ENCODE measurements at places on chromosomes 2 and 18. TPM values are rescaled to one million over a fixed set of nuclear protein-coding genes. Genes with fewer than 3 reads are reported as not detected.

Gene MGAT4A
- 28.2 TPM for total RNA-seq

Gene CYRIA
- 4.9 TPM for total RNA-seq

Gene GPR45
- not detected for total RNA-seq

Gene MAL
- total RNA-seq: 5.8 TPM

- DNase-seq: peak; percentile 77
Observed at GRCh38 chr2:171160956-171161740, 455 bp upstream of the TLK1 start.

DNA sequence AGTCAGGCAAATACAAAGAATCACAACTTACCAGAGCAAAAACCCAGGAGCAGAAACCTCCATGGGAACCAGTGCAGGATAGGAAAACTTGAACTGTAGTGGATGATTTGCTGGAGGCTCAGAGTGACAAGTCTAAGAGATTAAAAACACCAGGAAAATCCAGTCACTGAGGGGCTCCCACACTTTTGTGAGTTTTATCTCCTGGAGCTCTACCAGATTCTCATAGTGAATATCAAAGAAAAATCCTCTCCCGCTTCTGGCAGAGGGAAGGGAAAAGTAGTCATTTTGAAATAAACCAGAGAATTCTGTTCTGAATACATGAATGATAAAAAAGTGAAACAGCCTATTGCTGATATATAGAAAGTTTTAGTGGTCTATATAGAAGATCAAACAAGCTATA lies 23.1 kb downstream of the NABP1 start:
- DNase-seq: no peak

DNA sequence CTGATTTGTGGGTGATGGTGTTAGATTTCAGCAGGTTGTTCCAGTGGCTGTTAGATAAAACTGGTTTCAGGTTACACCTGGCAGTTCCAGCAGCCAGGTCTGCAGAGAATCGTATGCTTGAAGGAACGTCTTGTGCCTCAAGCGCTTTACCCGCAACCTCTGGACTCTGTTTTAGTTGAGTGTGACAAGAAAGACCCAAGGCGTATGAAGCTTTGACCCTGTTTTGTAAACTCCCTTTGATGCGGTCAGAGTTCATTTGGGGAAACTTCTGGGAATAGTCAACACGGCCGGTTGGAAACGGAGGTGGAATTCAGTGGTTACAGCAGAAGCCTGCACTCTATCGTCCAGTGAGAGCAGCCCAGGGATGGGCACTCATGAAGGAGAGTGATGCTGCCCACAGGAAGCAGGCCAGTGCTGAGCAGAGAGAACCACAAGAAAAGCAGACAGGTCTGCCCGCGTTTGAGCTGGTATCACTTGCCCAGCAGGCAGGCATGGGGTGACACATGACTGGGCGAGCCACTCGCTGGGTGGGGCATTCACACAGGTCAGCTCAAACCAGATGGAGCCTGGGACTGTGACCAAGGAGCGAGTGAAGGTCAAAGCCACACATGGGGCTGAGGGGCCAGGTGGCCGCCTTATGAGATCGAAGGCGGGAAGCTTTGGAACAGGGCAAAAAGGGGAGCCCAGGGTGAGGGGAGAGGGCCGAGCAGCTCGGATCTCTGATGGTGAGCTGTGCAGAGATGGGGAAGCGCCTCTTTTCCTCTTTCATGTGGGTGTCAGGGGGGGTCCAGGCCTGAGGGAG lies 99.6 kb upstream of the MBOAT2 start:
- DNase-seq: no peak

DNA sequence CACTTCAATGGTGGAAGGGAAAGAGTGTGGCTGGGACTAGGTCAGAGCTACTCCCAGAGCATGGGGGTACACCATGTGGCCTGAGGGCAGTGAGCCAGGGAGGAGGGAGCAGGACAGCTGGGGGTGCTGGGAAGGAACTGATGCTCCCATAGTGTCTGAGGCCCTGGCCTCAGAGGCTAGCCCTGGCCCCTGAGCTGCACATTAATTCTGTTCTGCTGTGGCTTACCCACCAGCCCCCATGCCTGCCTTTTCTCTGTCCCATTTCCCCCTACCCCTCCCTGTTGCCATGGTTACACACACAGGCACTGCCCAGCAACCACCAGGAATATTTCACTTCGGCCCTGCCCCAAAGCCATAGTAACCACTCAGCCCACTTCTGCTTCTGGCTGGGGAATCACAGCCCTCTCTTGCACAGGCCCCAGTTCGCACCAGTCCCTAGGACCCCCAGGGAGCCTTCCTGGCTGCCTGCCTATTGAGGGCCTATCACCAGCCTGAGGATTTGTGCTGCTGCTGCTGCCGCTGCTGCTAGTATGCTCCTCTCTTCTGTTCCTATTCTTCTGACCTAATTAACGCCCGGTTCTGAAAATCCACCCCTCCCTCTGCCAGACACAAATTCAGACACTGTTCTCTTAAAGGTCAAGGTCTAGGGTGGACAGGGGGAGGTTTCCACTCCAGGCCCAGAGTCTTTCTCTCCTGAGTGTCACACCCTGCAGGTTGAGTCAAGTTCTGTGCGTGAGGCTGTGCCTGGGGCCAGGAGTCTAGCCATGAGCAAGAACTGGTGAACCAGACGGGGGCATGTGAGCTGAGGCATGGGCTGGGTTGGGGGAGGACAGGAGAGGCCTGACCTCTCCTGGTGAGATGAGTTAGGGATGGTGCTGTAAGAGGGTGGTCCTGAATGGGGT lies 87.1 kb upstream of the MCFD2 start:
- peak; percentile 45 for DNase-seq

GRCh38 chr2:234300391-234300925 lies 196.4 kb downstream of the ARL4C start:
- DNase-seq: no peak

DNA sequence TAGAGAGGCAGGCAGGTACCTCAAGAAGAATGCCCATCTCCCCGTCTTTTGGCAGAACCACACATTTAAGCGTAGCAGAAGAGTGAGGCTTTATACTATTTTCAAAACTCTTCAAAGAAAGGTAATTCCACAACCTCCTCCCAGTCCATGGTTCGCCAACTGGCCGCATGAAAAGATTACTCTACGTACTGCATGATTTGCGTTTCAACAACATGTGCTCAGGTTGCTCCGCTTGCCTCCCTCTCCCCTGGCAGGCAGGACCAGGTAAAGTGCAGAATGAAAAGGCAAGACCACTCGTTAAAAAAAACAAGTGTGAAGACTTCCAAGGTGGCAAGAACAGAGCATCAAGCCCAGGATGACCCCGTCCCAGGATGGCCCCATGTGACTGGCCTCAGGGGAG lies 143.7 kb downstream of the SP3 start:
- no peak for DNase-seq

DNA sequence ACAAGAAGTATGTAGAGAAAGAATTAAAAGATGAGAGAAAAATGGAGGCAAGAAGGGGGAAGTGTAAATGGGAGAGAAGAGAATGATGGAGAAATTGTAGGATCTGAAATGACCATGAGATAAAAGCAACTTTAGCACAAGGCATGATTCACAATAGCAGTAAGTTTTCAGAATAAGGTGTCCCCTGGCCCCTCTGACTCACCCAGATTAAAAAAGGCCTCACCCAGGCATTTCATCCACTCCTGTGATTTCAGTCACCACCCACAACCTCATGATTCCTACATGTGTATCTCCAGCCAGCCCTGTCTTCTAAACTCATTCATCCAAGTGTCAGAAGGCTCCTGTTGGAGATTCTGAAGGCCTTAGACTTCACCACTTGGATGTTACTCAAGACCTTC lies 56.6 kb downstream of the SP100 start:
- no peak for DNase-seq

DNA sequence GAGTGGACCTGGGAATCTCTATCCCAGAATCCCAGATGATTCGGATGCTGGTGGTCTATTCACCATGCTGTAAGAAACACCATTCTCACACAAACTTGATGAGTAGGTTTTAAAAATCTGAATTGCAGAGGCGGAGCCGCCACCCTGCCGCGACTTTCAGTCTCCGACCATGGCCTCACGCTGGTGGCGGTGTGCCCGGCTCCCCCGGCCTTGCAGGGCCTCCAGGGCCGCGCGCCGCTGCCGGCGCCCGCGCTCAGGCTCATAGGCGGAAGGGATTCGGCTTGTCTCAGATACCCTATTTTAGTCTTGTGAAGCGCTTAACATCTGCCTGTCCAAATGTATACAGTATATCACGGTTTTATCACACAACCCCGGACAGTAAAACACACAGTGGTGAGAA lies 2.6 kb upstream of the PPM1B start:
- DNase-seq: no peak

DNA sequence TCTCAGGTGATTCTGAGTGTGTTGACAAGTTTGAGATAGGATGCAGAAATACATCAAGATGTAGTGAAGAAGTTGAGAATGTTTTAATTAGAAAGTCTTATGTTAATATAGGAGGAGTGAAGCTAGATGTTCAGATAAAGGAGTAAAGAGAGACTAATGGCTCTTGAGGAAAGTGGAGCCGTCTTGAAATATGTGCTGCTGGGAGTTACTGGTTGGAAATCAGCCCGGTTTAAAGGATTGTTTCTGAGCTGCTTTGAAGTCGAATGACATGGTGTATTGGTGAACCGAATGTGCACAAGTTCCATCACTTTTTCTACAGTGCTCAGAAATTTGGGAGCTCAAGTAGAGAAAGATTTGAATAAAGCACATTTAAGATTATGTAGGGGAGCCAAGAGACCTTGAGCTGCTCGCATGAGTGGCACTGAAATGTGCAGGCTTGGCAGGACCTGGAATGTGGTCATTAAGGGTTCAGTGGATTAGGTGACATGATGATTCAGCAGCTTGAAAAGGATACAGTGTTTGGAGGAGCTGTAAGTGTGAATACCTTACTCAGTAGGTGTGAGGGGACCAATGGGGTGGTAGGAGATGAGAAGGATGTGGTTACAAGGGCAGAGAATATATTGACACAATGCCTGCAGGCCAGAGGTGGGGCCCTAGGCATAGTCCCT lies 68.6 kb downstream of the CAB39 start:
- no peak for DNase-seq

- DNase-seq: no peak
Observed at GRCh38 chr2:134206031-134206430, 47.8 kb upstream of the MGAT5 start.

DNA sequence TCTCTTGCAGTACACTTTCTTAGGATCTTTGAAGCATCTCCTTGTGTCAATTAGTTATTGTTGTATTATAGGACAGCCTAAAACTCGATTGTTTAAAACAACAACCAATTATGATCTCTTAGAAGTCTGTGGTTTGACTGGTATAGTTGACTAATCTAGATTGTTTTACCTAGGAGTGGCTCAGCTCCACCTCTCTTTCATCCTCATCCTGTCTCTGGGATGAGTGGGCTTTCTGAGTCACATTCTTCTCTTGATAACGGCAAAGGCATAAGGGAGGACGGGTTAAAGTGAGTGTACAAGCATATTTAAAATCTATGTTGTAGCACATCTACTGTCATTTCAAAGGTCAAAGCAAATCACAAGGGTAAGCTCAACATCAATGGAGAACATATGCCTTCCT lies 102.3 kb upstream of the GULP1 start:
- DNase-seq: no peak

DNA sequence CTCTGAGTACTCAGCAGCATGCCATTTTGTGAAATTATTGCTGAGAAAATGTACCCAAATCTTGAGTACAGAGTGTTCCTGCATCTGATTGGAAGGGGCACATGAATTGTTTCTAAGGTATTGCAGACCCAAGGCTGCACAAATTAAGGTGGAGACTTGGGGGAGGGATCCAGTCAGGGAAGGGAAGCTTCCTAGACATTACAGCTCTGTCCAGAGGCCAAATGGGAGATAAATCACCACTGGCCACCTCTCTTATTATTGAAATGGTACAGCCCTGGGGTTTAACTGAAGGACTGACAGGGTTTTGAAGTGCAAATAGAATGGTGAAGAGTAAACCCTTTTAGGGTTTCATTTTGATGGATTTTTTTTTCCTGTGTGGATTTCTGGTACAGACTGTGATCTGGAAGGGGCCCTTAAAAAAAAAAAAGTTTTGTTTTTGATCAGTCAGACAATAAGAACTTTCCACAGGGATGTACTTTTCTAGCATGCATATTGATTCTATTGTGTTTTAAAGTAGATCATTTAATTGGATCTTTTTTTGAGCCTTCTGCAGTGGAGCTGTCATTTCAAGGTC lies 119.4 kb downstream of the GREB1L start:
- no peak for DNase-seq

GRCh38 chr2:15543541-15543940 lies 17.6 kb downstream of the NBAS start:
- no peak for DNase-seq

DNA sequence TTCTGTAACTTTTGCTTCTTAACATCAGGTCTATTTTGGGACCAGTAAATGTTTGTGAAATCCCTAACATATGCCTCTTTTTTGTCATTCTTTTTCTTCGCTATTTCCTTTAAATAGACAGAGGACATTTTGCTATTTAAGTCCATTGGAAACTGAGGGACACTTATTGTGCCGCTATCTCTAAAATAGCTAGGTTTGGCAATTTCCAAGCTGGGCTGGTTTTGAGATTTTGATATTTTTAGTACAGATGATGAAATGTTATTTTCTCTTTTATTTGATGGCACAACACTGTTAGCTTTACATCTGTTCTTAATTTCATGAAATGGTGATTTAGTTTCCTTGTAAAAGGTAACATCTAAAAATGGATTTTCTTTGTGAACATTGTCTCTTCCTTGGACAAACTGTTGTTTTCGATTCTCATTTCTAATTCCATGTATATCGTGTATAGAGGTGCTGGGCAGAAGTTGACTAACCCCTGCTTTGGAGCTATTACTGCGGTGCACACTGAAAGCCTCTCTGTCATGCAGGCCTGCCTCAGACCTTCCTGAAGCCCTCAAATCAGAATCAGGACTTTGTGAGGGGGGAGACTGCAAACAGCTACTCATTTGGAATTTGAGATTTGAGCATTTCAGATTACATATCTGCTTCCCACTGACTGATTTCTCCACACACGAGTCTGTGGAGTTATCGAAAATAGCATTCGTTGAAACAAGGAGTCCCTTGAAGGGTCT lies 594 bp downstream of the RAD51AP2 start:
- DNase-seq: no peak

DNA sequence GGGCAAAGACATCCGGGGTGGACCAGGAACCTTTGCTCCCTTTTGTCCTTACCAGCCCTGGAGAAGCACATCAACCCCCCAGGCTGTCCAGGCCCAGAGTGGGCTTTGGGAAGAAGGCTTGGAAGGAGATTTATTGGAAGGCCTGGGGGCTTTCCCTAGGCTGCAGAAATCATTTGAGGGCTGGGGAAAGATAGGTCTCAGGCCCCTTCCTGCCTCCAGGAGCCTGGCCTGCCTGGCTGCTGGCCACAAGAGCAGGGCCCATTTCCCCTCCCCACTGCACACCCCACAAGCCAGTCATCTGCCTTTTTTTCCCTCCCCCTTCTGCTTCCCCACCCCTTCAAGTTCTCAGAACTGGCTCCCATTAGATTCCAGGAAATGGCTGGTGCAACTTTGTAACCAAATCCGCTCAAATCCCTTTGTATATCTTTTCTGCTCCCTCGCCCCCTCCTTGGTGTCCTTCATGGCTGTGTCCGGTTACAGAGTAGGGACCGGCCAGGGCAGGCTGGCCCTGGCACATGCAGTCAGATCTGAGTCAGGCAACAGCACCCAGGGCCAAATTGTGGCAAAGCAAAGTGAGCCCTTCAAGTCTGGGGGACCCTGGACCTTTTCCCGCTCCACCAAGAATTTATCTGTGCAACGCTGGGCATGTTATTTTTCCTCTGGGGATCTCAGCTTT lies 20.8 kb upstream of the TNP1 start:
- no peak for DNase-seq
